Fibroblast of lung (primary cell): ENCODE measurements at places on chromosomes 3 and 15.

- peak; percentile 63 for DNase-seq
These were observed 483 bp downstream of the VPS13C start for GRCh38 chr15:62059816-62060112.

GRCh38 chr3:141447383-141447782 lies 39.4 kb upstream of the RASA2 start:
- DNase-seq = no peak

GRCh38 chr3:12750223-12750622 lies 8.8 kb downstream of the TMEM40 start:
- peak; percentile 88 for DNase-seq

DNA sequence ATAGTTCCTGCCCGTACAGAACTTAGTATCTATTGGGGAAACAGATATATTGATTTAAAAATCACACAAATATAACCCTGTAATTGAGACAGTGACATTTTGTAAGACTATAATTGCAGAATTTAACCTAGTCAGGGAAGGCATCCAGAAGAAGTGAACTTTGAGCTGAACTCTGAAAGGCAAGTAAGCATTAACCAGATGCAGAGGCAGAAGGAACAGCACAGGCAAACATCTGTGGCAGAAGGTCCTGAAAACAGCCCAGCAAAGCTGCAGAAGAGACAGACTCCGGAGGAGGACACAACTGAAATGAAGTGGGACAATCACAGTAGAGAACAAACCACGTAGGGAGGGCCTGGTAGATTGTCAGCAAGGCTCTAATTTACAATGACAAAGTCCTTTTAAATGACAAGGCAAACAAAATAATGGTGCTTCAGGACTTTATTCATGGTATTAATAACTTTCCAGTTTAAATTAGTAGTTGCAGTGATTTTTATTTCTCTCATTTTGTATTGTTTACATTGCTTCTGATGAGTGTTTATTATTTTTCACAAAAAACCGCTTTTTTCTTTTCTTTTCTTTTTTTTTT lies 14.5 kb downstream of the BCL2A1 start:
- peak; percentile 31 for DNase-seq

DNA sequence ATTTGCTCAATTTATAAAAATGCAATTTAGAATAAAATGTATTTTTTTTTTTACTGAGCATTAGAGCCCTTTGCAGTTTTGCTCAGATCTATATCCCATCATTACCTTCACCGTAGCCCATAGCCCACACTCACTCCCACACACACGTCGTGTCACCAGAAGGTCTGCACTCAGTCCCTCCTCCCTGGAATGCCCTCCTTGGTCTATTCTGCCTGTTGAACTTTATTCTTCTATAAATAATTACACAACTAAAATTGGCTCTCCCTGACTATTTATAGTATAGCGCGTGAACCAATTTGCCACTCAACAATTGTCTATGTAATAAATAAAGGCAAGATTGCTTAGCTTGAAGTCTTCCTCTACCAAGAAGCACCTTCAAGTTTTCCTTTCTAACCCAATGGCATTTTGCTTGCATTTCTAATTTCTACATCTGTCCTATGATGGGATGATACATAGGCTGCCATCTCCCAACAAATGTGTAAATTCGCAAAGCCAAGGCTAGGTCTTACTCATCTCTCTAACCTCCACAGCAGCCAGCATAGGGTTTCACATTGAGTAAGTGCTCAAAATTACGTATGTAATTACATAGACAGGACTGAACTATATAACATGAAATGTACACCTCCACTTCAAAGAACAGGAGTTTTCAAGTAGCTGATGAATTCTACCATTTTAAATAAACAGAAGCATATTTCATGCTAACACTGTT lies 172.0 kb upstream of the HES1 start:
- no peak for DNase-seq

- DNase-seq = no peak
These were observed 168.4 kb downstream of the ZIC4 start for GRCh38 chr3:147237991-147238390.

DNA sequence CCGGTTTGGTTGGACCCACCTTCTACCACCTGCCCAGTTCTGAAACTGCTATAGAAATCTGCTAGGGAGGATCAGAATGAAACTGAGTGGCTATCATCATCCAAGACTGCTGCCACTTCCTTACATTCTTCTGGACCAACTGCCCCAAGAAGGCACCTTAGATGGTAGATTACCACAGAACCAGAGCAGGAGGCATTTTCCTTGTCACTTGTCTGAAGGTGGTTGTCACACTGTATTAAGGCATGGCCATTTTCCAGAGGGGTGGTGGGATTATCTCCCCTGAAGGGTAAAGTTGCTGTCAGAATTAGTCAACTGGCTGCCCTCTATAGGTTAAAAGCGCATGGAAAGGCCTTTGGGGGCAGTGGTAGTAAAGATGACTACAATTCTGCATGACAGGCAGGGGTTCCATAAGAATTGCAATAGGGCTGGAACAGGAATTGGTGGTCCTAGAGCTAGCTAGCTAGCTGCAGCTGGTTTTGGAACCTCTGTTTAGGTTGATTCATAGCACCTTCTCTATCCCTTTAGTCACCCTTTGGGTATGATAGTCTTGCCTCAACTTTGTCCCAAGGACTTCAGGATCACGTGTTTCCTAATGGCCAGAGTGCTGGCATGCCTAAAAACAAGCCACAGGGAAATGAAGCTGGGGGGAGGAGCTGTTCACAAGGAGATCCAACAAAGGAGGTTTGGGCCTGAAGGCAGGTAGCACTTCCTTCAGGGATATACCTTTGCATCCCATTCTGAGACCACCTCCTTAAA lies 4.8 kb upstream of the CSPG5 start:
- DNase-seq = no peak

- DNase-seq = no peak
These were observed 43.8 kb downstream of the HRH1 start for GRCh38 chr3:11198070-11198469.

DNA sequence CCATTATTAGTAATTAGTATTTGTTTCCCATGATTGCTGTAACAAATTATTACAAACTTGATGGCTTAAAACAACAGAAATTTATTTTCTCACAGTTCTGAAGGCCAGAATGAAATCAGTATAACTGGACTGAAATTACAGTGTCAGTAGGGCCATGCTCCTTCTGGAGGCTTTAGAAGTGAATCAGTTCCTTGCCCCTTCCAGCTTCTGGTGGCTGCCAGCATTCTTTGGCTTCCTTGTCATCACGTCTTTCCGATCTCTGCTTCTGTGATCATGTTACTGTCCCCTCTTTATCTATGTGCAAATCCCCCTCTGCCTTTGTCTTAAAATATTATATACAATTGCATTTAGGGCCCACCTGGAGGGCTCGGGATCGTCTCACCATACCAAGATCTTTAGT lies 92.0 kb downstream of the FOXB1 start:
- DNase-seq = peak; percentile 74

- peak; percentile 65 for DNase-seq
These were observed 61.2 kb downstream of the CLDN1 start for GRCh38 chr3:190261015-190261414.

DNA sequence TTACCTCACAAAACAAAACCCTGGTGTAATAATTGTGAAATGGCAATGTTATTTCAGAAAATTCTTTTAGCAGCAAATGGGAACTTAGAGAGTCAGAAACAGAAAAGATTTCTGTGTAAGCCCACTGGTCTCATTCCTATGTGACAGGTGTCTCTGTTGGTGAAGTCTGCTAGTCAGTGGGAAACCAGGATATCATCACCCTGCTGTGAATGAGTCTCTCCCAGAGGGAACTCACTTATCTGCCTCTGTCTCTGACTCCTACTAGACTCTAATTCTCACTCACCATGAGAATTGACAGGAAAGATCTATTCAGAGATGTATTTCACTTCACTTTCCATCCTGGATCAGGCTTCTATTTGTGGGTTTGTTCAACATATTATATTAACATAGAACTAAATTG lies 266.0 kb downstream of the EPHA3 start:
- DNase-seq = peak; percentile 30

DNA sequence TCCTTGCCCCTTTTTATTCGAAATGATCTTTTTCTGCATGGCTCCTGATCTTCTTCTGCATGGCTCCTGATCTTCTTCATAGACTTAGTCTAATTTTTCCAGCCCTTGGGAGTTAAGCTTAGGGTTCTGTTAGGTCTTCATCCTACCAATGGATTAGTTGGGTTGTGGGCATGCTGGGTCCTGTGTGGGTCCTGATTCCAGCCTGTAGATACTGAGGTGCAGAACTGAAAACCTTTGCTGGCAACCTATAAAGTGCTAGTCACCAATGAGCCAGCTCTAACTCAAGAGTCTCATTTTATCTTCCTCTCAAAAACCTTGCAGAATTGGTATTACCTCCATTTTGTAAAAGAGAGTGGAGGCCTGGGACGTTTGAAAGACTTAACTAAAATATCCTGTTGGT lies 229.2 kb downstream of the CLSTN2 start:
- no peak for DNase-seq

DNA sequence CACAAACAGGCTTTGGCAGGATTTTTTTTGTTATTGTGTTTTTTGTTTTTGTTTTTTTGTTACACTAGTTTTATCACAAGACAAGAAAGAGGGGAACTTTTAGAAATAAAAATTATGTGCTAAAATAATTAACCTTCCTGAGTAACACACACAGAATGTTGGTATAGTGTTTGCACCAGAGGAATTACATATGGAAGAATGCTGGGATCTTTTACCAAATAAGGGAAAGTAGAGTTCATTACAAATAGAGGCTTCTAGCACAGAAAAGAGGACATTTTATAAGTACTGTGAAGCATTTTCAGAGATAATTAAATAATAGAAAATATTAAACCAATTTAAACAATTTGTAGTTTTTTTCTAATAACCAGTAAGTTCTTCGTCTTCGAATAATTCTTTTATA lies 116.0 kb downstream of the IGF1R start:
- DNase-seq = no peak

- DNase-seq = peak; percentile 3
These were observed 959.8 kb downstream of the NAALADL2 start for GRCh38 chr3:175818811-175819464.

- peak; percentile 83 for DNase-seq
These were observed 13.5 kb upstream of the ZNF592 start for GRCh38 chr15:84734794-84735479.

- no peak for DNase-seq
These were observed 52.2 kb upstream of the ACTC1 start for GRCh38 chr15:34847598-34847997.

- peak; percentile 19 for DNase-seq
These were observed 682.5 kb downstream of the GRM7 start for GRCh38 chr3:7543294-7543880.
